IMR-90 (cell line): ENCODE measurements at places on chromosomes 4 and X. TPM values are rescaled to one million over a fixed set of nuclear protein-coding genes. Genes with fewer than 3 reads are reported as not detected.

DNA sequence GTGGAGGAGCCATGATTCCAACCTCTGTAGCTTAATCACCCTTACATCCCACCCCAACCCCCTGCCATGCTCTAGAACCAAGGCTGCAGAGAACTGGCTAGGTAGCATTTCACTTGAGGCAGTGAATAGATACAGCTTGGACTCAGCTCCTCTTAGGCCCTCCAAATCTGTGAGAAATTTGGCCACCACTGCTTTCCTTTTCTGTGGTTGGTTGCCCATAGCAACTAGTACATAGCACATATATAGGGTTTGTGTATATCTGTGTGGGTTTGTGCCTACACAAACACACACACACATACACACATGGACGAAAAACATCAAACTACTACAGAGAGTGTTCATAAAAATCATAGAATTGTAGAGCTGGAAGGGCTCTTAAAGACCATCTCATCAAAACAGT is 52.0 kb upstream of the CCDC160 start:
- no peak for DNase-seq

The NONO gene
- total RNA-seq = 444 and 609 TPM in 2 replicates

The FAM199X gene
- 13.8 and 25.3 TPM in 2 replicates for total RNA-seq

The SLC49A3 gene
- total RNA-seq = under 0.01 TPM in 2 replicates
